Activated CD4-positive, alpha-beta T cell treated with anti-CD3 and anti-CD28 coated beads, Interleukin-2, Interleukin-4, amounts not matched to agents 100 ng/mL and 50 ng/mL, durations not matched to agents 16 hours and 8 hours (primary cell): ENCODE measurements at places on chromosomes 3 and 15.

- no peak for DNase-seq
Measured at GRCh38 chr15:69631978-69632377, 179.4 kb downstream of the RPLP1 start.

DNA sequence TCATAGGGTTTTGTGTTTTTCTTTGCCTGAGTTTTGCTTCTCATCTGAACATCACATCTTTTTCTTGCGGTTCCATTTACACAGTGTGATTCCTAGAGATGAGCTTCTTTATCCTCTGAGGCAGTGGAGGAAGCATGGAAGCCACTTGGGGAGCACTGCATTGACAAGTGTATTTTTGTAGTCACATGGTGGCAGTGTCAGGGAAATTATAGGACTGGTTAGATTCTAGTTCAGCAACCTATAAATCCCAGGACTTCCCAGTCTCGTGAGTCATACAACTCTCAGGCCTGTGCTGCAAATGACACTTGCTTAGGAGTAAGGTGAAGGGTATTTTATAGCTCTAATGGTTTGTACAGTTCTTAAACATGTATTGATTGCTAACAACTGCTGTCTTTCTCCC lies 58.4 kb downstream of the RBM6 start:
- no peak for DNase-seq

DNA sequence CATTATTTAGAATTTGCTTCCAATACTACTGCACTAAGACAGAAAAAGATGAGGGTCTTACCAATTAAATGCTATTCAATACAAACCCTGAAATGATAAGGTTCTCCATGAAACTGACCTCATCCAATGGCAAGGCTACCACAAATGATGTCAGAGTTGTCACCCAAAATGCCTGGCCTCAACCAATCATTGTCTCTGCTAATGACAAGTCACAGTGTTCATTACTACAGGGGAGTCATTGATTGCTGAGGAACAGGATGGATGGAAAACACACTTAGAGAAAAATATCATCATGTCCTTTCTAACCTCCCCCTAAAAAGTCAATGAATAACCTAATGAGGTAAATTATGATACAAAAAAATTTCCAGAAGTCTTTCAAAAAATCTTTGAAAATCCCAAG lies 91.0 kb downstream of the FOXP1 start:
- DNase-seq = no peak

DNA sequence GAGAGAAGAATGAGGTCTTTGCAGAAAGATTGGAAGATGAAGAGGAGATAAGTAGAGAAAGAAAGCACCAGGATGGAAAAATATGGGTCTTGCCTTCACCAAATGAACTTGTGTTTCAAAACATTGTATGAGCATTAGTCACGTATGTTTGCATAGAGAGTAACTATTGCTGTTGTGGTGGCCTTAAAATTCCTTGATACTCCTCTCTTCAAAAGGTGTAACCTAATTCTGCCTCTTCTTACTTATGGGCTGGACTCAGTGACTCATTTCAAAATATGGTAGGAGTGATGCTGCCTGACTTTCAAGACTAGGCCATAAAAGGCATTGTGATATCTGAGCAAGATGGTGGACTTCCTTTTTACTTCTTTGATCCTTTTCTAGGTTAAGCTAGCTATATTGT lies 228.7 kb upstream of the ZNF385D start:
- no peak for DNase-seq

DNA sequence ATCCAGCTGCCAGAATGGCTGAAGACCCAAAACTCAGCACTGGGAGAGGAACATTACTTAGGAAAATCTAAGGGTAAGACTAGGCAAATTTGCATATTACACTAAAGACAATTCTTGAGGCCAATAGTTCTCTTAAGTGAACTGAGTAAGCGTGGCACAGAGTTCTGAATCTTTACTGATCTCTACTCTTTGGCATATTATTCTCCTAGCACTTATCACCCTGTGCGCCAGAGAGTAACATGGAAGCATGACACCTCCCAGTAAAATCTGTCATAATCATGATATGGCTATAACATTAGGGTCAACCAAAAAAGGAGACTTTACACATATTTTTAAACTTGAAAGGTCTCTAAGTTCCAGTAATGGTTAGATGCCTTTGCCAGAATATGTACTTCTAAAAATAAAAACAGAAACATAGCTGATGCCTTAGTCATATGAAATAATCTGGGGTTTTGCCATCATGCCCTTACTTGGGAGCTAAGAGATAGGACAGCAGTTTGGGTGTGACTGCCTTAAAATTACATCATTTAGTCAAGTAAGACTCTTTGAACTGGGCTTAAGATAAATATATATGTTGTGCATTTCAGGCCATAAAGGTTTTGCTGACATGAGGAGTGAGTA lies 290.5 kb downstream of the PLCL2 start:
- no peak for DNase-seq

DNA sequence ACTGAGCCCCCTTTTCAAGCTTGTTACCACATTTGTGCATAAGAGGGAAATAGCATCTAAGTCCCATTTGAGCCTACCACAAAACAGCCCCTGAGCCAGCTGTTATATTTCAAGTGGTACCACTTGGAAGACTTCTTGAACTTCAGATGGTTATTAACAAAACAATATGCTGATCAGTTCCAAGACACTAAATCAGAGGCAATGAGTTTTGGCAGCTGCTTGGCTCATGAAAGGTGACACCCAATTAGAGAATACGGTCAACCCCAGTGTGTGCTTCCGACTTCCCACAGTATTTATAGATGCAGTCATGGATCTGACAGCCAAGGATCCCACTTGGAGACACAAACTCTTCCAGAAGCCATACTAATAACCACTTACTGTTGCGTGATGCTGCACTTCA lies 469.6 kb upstream of the PPP2R3A start:
- no peak for DNase-seq

- DNase-seq = no peak
Measured at GRCh38 chr3:43874731-43875130, 184.0 kb downstream of the ABHD5 start.
